Neural crest cell (in vitro differentiated cells): ENCODE measurements at places on chromosomes 7 and 10. TPM values are rescaled to one million over a fixed set of nuclear protein-coding genes. Genes with fewer than 3 reads are reported as not detected.

OR9A2 gene
- not detected in 2 replicates for total RNA-seq

POLR3A gene
- total RNA-seq = 28.9 and 31.4 TPM in 2 replicates

- no peak for DNase-seq
Observed at GRCh38 chr10:101507828-101508227, 80.2 kb downstream of the POLL start.

DNA sequence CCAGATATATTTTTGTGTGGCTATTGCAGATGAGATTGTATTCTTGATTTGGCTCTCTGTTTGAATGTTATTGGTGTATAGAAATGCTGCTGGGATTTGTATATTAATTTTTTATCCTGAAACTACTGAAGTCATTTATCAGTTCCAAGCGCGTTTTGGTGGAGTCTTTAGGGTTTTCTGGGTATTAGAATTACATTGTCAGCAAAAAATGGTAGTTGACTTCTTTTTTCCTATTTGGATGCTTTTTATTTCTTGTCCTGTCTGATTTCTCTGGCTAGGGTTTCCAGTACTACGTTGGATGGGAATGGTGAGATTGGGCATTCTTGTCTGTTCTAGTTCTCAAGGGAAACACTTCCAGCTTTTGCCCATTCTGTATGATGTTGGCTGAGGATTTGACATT is 415.5 kb upstream of the CHRM2 start:
- no peak for DNase-seq

- DNase-seq = no peak
Observed at GRCh38 chr10:63759335-63759734, 238.1 kb downstream of the REEP3 start.

CCDC172 gene
- not detected in 2 replicates for total RNA-seq

GRCh38 chr10:103021900-103022293 is 103.8 kb downstream of the CNNM2 start:
- no peak for DNase-seq
